ENCODE measurements at places on chromosomes 7 and 10.

GRCh38 chr7:125551008-125551407, 621.4 kb upstream of the POT1 start:
- no peak for DNase-seq

GRCh38 chr10:123821136-123821535, 70.5 kb downstream of the CPXM2 start:
- DNase-seq = no peak

- no peak for DNase-seq
Observed at GRCh38 chr7:109694149-109695071, 1124.7 kb downstream of the DNAJB9 start.

DNA sequence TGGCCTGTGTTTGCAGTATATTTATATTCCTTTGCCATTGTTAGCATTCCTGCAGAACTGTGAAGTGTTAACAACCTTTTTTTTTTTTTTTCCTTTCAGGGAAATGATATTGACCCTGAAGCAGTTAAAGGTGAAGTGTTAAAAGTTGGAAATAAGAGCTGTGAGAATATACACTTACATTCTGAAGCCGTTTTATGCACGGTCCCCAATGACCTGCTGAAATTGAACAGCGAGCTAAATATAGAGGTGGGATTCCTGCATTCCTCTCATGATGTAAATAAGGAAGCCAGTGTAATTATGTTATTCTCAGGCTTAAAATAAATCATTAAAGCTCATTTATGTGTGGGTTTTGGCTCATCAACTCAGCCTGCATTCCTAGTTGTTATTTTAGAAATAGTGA, 92.8 kb upstream of the CAPZA2 start:
- DNase-seq = no peak

All from G401 (cell line).